ENCODE measurements at places on chromosomes 11 and 22.

- DNase-seq, result no peak
Measured at GRCh38 chr11:14308114-14308896, 50.7 kb downstream of the RRAS2 start.

DNA sequence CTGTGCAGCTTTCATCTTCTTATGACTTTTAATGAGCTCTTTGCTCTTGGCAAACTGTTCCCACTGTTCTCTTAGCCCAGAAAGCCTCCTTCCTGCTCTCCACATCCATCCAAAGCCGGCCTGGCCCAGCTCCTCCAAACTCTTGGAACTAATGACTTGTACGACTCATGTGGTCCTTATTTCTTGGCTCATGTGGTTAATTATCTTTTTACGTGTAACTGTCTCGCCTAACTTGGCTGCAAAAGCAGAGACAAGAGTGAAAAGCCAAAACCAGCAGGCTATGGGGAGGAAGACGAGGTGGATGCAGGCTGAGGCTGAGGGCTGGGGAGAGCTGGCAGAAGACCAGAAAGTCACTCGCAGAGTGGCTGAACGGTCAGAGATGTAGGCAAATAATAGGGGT lies 5.5 kb downstream of the CSNK2A3 start:
- no peak for DNase-seq

DNA sequence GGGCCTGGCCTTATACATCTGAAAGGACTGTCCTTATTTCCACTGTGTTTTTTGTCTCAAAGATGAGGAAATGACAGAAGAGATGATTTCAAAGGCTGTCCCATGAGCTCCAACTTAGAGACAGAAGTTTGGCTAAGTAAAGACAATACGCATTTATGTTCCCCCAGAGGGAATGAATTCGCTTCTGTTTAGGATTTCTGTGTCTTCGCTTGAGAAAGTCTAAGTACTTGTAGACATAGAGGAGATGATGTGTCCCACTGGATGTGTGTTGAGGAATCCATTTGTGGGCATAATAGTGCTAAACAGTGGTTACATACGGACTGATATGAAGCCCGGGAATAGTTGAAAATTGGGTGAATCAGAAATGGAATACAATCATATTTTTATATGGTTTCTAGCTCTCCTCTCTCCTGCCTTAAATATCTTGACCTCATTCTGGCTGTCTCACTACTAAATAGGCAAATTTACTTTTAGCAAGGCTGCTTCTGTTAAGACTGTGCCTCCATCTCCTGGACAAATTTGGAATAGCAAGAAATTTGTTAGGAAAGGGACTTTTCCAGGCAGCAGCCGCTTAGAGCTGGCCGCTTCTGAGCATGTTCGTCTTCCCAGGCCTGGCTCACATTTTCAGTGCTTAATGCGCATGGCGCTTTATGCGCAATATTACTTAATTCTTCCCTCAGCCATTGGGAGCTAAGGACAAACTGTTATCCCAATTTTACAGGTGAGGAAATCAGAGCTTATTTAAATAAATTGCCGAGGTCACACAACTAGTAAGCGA lies 1.9 kb upstream of the PEX26 start:
- no peak for DNase-seq

GRCh38 chr11:30459821-30460220 lies 126.3 kb downstream of the MPPED2 start:
- DNase-seq, result no peak

DNA sequence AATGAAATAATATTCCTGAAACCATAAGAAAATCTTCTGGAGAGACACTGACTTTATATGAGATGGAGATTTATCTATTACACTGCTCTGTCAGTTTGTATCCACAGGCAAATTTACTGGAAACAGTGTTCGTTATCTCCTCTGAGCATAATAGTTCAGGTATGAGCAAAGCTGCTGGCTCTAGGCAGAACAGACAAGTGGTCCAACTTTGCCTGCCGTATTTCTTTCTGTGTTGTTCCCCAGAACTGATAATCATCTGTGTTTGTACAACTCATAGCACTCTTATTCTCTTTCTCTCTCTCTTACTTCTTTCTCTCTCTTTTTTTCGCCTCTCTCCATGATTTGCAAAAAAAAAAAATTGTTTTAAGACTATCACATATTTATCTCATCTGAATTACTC lies 623.8 kb upstream of the CHORDC1 start:
- DNase-seq, result no peak

DNA sequence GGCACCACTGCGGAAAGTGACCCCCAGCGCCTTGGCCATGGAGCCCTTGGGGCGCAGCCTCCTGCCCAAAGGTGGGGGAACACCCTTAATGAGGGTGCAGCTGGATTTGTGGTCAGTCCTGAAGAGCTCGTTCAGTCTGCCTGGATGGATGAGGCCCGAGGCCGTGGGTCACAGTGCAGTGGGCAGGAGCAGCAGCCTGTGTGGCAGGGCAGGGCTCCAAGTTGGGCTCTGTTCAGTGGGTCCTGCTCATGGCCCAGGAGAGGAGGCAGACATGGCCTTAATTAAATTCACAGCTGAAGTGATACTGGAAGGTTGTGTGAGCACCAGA lies 33.3 kb downstream of the FAM83F start:
- no peak for DNase-seq

- DNase-seq, result no peak
Measured at GRCh38 chr11:121841487-121842191, 274.4 kb downstream of the BLID start.

DNA sequence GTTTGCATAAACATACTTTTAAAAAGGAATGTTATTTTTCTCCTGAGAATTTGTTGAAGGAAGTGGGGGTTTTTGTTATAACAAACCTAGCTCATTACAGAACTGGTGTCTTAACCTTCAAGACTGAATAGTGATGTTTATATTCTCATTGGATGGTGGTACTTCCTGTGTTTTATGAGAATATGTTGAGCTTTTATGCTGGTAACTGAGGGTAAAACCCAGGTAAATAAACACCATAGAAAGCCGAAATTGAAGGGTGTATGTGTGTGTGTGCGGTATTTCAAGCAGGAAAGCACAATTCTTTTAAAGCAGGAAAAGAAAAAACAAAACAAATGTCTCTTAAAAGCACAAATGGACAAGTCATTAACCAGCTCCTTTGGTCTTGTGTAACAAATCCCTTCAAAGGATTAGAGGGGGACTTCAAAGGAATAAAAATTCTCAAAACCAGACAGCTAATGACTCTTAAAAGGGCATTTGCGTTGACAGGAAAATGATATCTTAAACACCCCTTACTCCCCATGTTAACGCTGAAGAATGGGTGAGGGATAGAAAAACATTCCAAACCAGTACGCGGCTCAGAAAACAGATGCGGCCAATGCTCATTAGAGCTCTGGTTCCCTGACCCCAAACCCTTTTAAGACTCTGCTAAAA lies 23.8 kb downstream of the LMO2 start:
- DNase-seq, result no peak

DNA sequence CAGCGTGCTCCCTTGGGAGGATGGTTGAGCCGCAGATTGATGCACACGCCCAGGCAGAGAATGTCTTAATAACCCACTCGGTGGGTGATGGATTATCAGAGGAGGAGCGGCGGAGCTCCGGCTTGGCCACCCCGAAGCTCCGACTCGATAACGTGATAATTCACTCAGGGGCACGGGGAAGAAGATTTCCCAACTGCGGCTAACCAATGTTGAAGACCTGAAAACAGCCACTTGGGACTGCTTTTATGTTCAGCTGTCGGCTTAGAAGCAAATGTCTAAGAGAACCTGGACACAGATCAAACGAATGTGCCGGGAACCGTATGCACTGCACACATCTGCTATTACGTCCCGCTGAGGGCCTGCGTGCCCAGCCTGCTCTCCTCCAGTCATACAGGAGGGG lies 206.8 kb upstream of the CADM1 start:
- DNase-seq, result no peak

GRCh38 chr11:41398175-41398574 lies 61.3 kb downstream of the LRRC4C start:
- no peak for DNase-seq

- no peak for DNase-seq
Measured at GRCh38 chr11:61587951-61588727, 7.3 kb upstream of the SYT7 start.

DNA sequence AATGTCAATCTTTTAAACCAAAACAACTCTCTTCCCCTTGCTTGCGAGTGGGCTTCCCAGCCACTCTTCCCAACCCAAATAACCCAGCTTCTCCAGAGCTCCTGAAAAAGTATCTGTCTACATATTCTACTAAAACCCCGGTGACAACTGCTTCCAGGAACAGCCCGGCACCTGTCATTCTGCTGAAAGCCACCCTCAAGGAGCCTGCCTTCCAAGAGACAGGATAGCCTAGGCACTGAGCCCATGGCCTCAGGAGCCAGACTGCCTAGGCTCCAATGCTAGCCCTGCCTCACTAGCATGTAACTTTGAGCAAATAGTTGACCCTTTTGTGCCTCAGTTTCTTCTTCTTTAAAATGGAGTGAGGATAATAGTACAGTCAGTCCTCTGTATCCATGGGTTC lies 459.8 kb downstream of the SOX6 start:
- DNase-seq, result no peak

DNA sequence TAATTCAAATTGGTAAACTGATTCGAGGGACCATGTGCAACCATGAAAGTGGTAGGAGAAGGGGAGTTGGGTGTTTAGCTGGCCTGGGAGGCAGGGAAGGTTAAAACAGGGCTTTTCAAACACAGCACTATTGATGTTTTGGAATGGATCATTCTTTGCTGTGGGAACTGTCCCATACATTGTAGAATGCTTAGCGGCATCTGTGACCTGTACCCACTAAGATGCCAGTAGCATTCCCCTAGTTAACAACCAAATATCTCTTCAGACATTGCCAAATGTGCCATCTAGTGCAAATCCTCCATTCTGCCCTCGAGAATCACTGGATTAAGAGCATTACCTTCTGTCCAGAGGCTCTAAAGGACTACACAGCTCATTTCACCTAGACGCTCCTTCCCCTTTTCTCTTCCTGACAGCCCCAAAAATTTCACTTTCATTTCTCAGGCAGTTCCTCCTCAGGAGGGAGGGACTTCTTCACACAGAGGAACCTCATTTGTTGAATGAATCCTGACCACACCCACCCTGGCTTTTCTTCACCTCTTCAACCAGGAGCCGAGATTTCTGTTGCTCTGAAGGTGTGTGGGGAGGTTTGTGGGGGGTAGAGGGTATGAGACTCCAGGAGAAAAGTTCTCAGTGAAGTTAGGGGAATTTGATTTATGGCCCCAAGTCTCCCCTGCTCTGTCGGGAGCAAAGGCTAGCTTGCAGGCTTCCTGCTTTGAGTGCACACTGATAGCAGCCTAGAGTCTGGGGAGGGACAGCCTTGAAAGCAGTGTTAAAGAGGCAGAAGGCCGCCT lies at the start of gene TRIM34:
TRIM34 (plus strand) TSS at position 513 of the 791 bp plus-strand sequence. CDS start 7,331 bp downstream, outside the sequence.
- DNase-seq, result no peak

- no peak for DNase-seq
Measured at GRCh38 chr11:1335811-1336761, 26.7 kb upstream of the TOLLIP start.

- DNase-seq, result no peak
Measured at GRCh38 chr22:27609451-27609888, 192.1 kb downstream of the MN1 start.

GRCh38 chr11:126122863-126123262 lies 60.2 kb upstream of the CDON start:
- DNase-seq, result no peak

GRCh38 chr22:49070501-49070900 lies 757.2 kb downstream of the BRD1 start:
- no peak for DNase-seq

DNA sequence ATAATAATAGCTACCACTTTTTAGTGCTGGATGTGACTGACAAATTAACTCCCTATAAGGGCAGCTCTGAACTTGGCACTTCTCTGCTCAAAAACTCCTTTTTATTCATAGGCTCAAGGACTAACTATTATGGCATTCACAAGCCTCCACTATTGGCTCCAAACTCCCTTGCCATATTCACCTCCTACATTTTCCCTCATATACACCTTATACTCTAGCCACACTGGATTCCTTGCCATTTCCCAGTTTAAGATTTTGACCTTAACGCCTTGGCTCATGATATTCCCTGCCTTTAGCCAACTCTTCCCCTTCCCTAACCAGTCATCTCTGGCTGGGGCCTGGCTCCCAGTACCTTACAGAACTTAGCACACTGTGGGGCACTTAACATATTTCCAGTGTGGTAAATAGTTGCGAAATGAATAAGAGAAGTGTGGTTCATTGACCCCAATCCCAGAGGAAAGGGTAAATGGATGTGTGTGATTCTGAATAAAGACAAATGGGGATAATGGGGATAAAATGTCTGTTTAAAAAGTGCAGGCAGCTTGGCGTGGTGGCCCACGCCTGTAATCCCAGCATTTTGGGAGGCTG lies 40.0 kb upstream of the SORL1 start:
- no peak for DNase-seq

GRCh38 chr11:30921811-30922210 lies 335.7 kb upstream of the MPPED2 start:
- DNase-seq, result no peak

DNA sequence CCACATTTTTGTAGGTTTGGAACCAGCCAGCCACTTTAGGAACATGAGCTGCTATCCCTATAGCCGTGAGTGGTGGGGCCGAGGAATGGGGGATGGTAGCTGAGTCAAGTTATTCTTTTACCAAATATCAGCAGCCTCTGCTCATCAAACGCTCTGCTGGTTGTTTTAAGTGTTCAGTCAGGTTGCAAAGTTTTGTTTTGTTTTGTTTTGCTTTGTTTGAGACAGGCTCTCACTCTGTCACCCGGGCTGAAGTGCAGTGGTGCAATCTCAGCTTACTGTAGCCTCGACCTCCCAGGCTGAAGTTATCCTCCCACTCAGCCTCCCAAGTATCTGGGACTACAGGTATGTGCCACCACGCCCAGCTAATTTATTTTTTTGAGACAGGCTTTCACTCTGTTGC lies 14.4 kb downstream of the CABIN1 start:
- no peak for DNase-seq

GRCh38 chr22:22394591-22394990 lies 114.0 kb downstream of the ZNF280B start:
- no peak for DNase-seq

GRCh38 chr22:48061726-48062125 lies 1299.3 kb downstream of the TBC1D22A start:
- DNase-seq, result no peak

DNA sequence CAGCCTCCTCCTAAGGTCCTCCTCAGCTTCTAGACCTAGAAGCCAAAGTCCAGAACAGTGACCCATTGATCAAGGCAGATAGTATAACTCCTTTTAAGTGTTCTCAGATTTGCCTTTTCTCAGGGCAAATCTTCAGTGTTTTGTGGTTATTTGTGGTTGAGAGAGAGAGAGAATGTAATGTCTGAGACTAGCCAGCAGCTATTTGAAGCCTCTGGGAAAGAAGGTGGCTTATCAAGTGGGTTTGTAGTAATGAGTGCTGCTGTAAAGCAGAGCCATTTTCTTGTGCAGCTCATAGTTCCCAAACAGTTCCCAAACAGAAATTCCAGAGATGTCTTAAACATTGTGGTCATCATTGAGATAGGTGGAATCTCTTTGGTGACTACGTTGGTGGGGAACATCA lies 89.5 kb downstream of the RNF169 start:
- no peak for DNase-seq

DNA sequence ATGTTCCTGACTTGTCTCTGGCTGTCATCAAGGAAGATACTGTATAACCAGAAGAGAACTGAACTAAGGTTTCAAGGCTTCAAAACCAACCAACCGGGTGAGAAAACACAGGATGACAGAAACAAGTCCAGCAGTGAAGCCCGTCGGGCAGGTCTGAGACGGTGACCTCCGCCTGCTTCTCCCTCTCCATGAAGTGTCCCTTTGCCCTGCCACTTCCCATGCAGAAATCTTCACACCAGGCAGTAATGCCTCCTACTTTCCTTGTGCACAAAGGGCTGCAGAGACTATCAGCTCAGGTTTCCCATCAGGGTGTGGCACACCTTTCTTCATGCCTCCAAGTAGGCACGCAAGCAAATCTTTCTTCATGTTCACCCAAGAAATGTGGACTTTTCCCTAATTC lies 24.2 kb downstream of the PRDM10 start:
- DNase-seq, result no peak

Data from esophagus squamous epithelium (tissue), 5 donors.